Hematopoietic multipotent progenitor cell treated with erythropoietin and hydrocortisone succinate and interleukin-3 and kit ligand, for 8 days (in vitro differentiated cells): ENCODE measurements at places on chromosomes 4 and X.

GRCh38 chrX:119669424-119670037 is 23.4 kb downstream of the SEPTIN6 start:
- DNase-seq, result no peak

GRCh38 chrX:1481636-1482529 is 29.2 kb upstream of the ASMTL start:
- peak; percentile 85 for DNase-seq

DNA sequence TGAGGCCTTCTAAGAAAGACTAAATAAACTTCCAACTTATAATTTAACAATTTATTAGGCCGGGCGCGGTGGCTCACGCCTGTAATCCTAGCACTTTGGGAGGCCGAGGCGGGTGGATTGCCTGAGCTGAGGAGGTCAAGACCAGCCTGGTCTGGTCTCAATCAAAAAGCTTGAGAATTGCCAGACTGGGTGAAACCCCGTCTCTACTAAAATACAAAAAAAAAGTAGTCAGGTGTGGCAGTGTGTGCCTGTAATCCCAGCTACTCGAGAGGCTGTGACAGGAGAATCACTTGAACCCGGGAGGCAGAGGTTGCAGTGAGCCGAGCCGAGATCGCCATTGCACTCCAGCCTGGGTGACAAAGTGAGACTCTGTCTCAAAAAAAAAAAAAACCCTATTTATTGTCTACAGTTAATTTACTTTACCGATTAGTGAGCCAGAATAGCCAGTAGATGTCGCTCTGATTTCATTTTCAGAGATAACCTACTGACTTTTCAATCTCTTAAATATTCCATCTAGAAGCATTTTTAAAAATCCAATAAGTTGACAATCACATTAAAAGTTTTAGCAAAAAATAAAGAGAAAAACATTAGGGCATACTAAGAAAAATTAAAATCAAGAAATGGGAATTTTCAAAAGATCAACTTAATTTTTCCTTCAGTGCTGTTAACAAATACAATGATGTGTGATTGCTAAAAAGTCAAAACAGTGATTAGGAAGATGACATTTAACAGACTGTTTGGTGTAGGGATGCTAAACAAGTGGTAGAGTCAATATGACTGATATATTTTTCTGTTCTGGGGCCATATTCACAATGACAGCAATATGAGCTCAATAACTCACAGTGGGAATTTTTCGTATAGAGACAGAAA is 4.3 kb upstream of the SHROOM3 start:
- peak; percentile 68 for DNase-seq

DNA sequence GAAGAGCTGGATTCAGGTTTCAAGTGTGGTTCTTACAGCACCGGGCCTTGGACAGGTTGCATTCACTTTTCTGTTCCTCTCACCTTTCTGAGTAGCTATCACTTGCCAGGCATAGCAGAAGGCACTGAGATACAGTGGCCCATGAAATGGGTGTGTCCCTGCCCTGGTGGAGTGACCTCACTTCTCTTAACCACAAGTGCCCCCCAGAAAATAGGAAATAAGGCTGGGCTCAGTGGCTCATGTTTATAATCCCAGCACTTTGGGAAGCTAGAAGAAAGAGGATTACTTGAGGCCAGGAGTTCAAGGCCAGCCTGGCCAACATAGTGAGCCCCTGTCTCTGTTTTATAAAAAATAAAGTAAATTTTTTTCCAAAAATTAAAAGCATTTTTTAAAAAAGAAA is 101.7 kb upstream of the KIT start:
- peak; percentile 83 for DNase-seq

- no peak for DNase-seq
Observed at GRCh38 chr4:130186931-130187330, 1091.0 kb downstream of the C4orf33 start.

GRCh38 chr4:142840516-142841123 is 5.5 kb downstream of the INPP4B start:
- DNase-seq, result peak; percentile 45

- DNase-seq, result no peak
Observed at GRCh38 chrX:155956099-155956498, 41.4 kb upstream of the IL9R start.

DNA sequence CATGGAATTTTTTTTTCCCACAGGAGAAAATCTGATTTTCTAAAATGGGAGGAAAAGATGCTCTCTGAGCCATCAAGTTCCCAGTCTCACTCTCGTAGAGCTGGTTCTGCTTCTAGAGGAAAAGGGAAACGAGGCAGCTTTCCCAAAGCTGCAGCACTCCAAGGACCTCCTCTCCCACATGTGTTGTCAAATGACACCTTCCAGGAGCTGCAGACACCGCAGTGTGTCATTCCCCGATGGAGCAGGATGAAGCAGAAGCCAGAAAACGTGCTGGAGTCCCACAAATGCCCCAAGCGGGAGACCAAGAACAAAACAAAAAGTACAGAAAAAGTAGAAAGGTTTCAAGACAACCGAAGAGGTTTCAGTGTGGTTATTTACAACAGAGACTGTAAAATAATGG is 348.1 kb downstream of the ARHGAP10 start:
- no peak for DNase-seq

DNA sequence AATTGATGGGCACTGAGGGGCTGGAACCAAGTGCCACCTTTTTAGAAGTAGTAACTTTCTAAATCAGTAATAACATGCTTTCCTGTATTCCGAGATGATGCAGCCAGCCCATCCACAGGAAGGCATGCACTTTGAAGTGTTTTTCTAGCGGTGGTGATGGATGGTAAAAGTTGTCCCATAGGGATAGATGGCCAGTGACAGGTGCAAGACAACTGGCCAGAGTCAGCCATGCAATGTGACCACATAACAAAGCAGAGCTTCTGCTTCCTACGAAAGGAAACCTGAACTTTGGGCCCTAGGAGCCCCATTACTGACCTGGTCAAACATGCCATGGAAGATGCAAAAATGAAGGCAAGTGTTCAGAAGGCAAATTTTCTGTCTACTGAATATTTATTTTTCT is 72.3 kb downstream of the NR3C2 start:
- no peak for DNase-seq

DNA sequence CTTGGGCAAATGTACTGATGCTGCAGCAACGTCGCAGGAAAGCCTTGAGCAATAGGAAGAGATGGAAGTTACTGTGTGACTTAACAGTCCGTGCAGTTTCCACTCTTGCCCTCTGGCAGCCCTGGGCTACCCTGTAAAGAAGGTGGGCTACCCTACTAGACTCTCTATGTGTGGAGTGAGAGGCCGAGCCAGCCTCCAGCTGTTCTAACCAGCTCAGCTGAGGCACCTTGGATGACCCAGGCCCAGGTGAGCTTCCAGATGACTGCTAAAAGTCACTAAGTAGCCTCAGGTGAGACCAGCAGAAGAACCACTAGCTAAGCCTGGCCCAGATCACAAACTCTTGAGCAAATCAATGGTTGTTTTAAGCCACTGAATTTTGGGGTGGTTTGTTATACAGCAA is 34.9 kb upstream of the PPP2R2C start:
- no peak for DNase-seq

DNA sequence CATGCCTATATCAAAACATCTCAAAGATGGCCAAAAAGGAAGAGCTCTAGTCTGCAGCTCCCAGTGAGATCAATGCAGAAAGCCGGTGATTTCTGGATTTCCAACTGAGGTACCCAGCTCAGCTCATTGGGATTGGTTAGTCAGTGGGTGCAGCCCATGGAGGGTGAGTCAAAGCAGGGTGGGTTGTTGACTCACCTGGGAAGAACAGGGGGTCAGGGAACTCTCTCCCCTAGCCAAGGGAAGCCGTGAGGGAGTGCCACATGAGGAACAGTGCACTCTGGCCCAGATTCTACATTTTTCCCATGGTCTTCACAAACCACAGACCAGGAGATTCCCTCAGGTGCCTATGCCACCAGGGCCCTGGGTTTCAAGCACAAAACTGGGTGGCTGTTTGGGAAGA is 57.3 kb upstream of the FGF16 start:
- no peak for DNase-seq

- DNase-seq, result no peak
Observed at GRCh38 chrX:108641589-108642272, 94.6 kb downstream of the IRS4 start.

DNA sequence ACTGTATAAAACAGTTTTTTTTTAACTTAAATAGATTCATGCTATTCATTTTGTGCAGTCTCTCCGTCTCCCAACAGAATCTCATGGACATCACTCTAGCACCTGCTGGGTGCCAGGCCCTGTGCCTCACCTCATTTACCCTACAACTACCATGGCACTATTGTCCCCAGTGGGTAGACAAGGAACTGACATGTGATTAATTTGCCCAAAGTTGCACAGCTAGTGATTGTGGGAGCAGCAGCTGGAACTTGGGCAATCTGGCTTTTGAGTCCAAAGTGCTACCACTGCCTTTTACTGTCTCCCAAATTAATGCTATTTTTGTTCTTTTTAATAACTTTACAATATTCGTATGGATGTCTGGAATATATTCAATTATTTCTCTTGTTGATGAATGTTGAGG is 11.2 kb upstream of the PGRMC2 start:
- peak; percentile 63 for DNase-seq

DNA sequence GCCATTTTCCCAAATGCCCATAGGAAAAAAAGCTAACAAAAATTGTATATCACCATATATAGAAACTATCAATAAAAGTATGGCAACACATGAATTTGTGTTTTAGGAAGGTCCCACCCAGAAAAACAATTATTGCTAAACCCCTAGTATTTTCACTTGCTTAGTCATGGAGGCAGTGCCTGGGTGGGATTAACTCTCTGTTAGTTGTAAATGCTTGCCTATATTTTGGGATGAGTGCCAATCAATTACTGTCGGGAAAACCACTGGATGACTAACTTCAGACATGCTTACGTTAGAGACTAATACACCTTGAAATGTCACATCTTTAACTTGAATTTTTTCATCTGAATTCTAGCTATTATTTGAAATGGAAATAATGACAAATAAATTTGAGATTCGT is 33.9 kb downstream of the TMPRSS11A start:
- no peak for DNase-seq

DNA sequence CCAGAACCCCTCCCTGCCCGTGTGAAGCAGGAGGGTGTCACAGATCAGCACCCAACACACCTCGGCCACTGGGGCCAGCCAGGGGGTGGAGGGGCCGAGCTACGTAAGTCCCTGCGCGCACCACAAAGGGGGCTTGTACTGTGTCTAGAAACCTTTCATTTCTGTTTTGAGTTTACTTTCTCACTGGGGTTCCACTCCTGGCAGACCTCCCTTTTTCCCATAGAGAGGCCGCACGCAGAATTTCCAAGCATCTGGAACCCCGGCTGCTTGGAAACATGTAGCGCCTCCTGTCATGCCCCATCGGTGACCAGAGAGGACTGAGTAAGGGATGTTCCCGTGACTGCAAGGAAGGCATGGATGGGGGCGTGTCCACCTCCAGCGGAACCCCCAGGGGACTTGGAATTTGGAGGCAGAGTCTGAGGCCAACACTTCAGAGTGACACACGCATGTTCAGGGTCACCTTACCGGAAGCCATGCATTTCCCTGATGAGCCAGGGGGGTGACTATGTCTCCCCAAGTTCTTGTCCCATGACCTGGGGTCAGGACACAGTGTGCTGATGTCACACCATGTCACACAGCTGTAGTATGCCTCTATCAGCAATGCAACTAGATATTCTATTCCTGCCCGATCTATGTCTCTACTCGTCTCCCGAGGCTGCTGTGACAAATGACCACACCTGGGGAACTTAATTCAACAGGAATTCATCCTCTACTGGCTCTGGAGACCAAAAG is 105.3 kb downstream of the DHRSX start:
- DNase-seq, result no peak

DNA sequence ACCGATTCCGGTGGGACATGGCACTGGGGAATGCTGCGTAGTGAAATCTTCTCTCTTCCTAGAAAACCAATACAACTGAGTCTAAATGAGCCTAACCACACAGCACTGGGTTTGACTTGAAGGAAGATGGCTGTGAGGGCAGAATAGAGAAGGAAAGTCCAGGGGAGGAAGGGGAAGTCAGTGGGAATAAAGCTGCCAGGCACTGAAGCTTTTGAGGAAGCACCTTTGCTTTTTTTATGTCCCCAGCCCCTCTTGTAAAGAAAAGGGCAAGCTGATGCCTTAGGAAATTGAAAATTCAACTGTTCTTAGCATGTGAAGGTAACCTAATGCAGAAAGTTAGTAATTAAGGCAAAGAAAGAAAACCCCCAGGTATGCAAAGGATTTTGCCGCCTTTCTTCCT is 20.6 kb downstream of the MED28 start:
- DNase-seq, result no peak

DNA sequence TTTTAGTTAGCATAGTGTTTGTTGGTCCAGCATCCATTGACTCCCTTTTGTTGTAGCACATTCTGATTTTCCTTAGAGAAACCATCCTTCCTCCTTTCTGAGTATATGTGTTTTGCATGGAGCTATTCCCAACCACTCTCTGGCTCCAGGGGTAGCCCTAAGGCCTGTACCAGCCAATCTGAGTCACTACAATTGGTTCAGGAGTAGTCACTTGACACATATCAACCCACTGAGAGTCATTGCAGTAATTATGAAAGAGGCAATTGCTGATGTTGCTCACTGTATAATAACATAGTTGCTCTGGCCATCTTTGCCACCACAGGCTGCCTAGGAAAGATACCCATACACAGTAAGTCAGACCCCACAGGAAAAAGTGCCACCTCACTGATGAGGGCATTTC is 71.2 kb upstream of the GRID2 start:
- DNase-seq, result no peak

DNA sequence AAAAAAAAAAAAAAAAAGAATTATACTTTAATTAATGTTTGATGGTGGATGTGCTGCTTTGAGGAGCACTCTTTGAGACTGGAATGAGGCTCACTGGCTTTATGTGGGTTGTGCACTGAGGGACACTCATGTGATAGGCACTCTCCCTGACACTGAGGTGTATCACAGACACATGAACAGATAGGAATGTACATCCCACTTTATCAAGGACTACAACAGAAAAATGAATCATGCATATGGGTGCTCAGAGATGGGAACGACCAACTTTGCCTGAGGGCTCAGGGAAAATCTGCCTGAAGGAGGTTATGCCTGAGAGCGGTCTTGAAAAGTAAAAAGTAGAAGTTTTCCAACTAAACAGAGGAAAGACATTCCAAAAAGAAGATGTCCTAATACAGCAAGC is 97.7 kb upstream of the RBPJ start:
- DNase-seq, result no peak

- DNase-seq, result no peak
Observed at GRCh38 chrX:19343085-19343534, 617 bp upstream of the PDHA1 start.

DNA sequence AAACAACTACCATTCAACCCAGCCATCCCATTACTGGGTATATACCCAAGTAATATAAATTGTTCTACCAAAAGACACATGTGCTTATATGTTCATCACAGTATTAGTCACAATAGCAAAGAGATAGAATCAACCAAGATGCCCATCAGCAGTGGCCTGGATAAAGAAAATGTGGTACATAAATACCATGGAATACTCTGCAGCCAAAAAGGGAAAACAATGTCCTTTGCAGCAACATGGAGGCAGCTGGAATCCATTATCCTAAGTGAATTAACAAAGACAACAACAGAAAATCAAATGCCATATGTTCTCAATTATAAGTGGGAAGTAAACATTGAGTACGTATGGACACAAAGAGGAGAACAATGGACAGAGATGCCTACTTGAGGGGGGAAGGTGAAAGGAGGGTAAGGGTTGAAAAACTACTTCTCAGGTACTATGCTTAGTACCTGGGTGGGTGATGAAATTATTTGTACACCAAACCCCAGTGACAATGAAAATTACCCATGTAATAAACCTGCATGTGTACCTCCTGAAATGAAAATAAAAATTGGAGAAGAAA is 632.1 kb upstream of the AADAT start:
- DNase-seq, result no peak
